ENCODE measurements at places on chromosomes 1 and 21.

DNA sequence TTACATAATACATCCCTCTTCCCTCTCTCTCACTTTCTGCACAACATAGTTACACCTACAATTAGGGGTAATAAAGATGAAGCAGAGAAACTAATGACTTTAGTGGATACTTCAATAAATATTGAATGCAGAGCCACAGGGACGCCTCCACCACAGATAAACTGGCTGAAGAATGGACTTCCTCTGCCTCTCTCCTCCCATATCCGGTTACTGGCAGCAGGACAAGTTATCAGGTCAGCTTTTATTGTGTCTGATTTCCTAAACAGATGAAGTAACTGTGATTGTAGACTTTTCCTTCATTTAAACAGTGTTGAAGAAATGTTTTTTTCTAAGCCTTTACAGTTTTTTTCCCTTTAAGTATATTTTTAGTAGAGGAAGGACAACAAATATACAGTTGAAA, 281.6 kb downstream of the TPR start:
- no peak for DNase-seq

DNA sequence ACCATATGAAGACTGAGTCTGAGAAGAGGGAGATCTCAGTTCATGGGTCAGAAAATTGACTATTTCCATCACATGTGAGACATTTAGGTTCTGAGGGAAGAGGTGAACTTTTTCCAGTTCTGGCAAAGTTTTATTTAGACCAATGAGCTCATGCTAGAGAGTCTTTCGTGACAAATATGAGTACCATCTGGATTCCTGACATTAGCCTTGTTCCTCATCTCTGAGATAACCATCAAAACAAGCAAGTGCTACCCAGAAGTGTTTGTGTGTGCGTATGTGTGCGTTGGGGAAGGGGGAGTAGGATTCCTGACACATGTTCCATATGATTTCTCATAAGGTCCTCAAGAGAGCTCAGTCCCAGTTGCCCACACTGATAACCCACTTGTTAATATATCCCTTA, 120.6 kb downstream of the FASLG start:
- DNase-seq = no peak

DNA sequence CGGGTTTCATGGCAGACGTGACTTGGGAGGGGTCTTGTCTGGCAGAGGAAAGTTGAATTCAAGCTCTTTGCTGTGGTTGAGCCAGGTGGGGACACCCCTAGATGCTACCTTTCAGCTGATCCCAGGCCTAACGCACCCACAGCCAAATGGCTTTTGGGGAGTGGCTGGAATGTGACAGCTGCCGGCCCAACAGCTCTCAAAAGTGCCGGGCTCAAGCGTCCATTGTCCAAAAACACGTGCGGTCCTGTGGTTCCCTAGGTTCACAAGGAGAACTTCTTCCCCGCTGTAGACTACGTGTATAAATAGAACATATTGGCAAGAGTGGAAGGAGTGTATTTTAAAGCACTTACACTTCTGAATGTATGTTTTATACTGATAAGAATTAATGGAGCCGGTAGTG, 87.1 kb upstream of the ARHGEF16 start:
- DNase-seq = no peak

DNA sequence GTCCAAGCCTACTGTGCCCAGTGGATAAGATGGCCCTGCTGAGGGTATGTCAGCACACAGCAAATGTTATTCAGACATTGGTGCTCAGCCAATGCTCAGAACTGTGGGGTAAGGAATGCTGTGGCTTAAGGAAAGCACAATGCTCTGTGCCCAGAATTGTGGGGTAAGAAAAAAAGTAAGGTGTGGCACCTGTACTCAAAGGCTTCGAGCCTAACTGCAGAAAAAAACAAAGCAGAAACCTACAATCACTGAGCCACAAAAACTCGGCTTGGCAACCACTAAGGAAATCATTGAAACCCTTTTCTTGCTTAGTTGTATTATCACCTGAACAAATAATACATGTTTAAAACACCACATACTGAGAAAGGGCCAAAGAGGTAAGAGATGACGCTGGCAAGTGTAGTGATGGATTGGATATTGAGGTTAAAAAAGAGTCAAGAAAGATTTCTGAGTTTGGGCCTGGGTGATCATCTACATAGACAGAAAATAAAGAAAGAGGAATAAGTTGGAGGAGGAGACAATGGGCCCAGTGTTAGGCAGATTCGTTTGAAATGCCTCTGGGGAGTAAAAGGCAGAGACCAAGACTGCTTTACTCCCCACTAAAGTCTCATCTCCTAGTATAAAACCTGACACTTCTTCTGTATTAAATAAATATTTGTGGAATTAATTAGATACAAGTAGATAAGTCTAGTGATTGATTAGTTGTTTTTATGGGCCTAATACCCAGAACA, 25.9 kb upstream of the ATP1A1 start:
- DNase-seq = peak; percentile 55

- DNase-seq = no peak
Measured at GRCh38 chr21:31203431-31204054, 140.5 kb downstream of the TIAM1 start.

DNA sequence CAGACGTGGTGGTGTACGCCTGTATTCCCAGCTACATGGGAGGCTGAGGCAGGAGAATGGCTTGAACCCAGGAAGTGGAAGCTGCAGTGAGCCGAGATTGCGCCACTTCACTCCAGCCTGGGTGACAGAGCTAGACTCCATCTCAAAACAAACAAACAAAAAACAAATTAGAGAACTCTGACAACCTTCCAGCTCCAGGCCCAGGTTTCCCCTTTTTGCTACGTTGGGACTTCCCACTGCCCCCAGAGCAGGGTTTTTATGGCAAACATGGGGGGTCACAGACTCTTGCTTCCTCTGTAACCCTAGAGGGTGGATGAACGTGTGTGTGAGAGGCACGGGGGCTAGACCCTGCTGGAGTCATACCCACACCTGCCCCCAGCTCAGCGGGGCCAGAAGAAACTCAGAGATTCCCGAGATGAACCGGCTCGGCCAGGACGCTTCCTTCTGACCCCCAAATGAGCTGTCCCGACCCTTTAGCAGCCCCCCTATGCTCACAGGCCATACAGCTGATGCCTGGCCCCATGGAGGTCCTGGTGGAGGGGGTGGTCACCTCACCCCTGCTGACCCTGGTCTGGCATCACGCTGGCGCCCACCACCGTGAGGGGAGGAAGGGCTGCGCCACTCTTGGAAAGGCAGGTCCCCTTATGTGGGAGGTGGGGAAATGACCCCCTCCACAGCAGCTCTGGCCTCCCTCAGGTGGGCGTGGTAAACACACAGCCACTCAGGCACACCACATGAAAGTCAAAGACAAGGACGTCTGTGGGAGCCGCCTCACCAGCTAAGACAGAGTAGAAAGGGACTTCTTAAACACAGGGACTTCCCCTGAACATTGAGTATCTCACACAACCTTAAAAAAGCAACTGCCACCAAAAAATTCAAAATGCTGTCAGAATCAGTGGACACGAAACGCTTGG, 7.1 kb downstream of the GPR157 start:
- peak; percentile 46 for DNase-seq

GRCh38 chr1:224212618-224213061, 29.6 kb downstream of the DEGS1 start:
- no peak for DNase-seq

GRCh38 chr1:187721216-187721615, 892.5 kb downstream of the PLA2G4A start:
- DNase-seq = no peak
